ENCODE measurements at places on chromosomes 2 and 18.

GRCh38 chr2:217314021-217314460 is 454.2 kb upstream of the TNP1 start:
- H3K4me3 ChIP-seq = no peak overlapping the region
- no peak for DNase-seq
- H3K4me1 ChIP-seq = peaks cover 5% of the 10 kb centered on the region
- H3K27ac ChIP-seq = no peak overlapping the region
- no peaks in the 10 kb centered on the region for H3K36me3 ChIP-seq
- no peaks in the 10 kb centered on the region for H3K27me3 ChIP-seq

DNA sequence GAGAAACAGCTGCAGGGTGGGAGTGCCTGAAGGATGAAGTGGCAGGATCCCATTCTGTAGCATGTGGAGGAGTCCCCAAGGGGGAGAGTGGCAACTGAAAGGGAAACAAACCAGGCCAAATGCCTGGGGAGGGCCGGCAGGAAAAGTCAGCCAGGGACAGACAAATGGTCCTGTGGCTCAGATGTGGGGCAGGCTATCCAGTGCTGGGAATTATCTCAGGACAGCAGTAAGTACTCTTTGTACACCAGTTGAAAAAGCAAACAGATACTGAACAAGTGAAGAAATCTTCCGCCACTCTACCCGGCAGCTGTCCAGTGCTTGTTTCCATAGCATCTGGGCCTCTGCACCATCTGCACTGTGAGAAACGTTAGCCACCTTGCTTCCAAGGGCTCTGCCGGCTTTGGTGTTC is 408.9 kb downstream of the LRATD1 start:
- H3K4me1 ChIP-seq = peaks cover 4% of the 10 kb centered on the region
- no peak overlapping the region for H3K4me3 ChIP-seq
- H3K27ac ChIP-seq = no peak overlapping the region
- no peaks in the 10 kb centered on the region for H3K36me3 ChIP-seq
- peaks cover 5% of the 10 kb centered on the region for H3K27me3 ChIP-seq

DNA sequence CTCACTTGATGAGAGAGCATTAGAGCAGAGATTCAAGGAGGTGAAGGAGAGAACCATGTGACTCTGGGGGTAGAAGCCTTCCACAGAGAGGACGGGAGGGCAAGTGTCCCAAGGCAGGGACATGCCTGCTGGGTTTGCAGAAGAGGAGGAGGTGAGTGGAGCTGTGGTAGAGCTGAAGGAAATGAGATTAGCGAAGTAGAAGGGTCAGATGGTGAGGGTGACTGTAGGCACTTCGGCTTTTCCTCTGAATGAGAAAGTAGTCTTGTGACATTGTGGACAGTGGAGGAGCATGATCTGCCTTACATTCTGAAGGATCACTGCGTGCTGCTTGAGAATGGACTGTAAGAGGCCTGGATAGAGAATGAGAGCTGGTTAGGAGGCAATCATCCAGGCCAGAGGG is 126.0 kb downstream of the NXPH2 start:
- H3K4me1 ChIP-seq = no peaks in the 10 kb centered on the region
- H3K27me3 ChIP-seq = no peaks in the 10 kb centered on the region
- H3K27ac ChIP-seq = no peak overlapping the region
- H3K4me3 ChIP-seq = no peak overlapping the region
- DNase-seq = no peak
- H3K36me3 ChIP-seq = no peaks in the 10 kb centered on the region

DNA sequence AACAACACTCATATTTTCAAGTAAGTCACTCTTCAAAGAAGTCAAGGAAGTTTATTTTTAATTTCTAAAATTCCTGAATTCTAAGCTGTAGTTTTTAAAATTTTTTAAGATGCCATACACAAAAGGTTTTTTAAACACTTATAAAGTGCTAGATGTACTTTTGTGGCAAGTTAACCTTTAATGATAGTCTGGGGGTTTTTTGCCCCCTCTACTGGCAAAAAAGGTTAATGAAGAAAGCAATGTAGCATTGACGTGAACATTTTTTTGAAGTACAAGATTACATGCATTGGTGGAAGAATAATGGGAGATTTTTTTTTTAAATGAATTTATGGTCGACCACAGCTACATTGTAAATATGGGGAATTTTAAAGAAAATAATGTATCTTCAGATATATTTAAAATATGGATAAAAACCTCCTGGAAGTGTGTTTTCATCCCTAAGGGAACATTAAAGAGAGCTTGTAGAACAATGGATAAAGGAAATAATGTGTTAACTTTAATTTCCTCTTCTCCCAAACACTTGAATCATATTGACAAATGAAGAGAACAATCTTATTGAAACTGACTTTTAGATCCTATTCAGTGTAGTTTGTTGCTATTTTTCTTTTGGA is 12.6 kb downstream of the ITPRID2 start:
- no peak for DNase-seq
- H3K4me1 ChIP-seq = peaks cover 20% of the 10 kb centered on the region
- peaks cover 60% of the 10 kb centered on the region for H3K36me3 ChIP-seq

DNA sequence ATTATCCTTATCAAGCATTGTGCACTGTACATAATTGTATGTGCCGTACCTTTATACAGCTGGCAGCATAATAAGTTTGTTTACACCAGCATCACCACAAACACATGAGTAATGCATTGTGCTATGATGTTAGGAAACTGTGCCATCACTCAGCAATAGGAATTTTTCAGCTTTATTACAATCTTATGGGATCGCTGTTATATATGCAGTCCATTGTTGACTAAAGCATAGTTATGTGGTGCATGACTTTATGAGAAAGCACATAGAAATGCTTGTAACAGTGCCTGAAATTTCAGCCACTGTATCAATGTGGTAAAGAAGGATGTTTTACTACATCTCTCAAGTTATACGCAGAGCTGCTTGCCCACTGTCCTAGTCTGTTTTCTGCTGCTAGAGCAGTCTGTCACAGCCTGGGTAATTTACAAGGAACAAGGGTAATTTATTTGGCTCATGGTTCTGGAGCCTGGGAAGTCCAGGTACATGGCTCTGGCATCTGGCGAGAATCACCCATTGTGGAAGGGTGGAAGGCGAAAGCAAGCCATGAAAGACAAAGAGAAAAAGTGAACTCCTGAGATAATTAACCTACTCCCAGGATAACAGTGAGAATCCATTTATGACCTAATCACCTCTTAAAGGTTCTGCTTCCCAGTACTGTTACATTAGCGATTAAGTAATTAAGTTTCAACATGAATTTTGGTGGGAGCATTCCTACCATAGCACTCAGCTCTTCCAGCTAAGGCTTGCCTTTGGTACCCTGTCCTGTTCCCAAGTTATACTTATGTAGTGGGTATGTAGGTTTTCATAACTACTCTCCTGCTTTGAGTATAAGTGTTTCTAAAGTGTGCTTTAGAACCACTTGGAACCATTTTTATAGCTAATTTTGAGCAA is 4.6 kb downstream of the MAP3K20 start:
- H3K4me3 ChIP-seq = no peak overlapping the region
- DNase-seq = no peak
- peaks cover 15% of the 10 kb centered on the region for H3K4me1 ChIP-seq
- H3K27me3 ChIP-seq = peaks cover 16% of the 10 kb centered on the region
- no peak overlapping the region for H3K27ac ChIP-seq

Data from activated CD4-positive, alpha-beta memory T cell treated with anti-CD3 and anti-CD28 coated beads, Interleukin-2, amount 10 ng/mL, durations not matched to agents 7 days and 5 days (primary cell).